ENCODE measurements at places on chromosomes 5 and 9. TPM values are rescaled to one million over a fixed set of nuclear protein-coding genes. Genes with fewer than 3 reads are reported as not detected.

DNA sequence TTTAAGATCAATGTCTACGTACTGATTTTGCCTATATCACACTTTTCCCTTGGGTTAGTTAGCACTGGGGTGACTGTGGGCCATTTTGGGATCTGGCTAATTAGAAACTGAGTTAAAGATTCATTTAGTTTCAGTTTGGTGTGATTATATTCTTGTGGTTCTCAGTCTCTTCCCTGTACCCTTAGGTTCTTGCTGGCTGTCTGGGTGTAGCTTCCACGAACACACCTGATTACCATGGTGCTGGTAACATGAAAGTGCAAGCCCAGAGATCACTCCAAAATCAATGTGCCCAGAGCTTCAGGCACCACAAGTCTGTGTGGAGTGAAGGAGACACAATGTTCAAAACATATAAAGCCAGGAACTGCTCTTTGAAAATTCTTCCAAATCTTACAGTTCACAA lies 248.1 kb downstream of the PDE4D start:
- H3K27me3 ChIP-seq, result peaks cover 6% of the 10 kb centered on the region
- no peak for DNase-seq
- H3K36me3 ChIP-seq, result no peaks in the 10 kb centered on the region

- H3K4me3 ChIP-seq, result no peak overlapping the region
- DNase-seq, result no peak
- no peak overlapping the region for H3K27ac ChIP-seq
Observed at GRCh38 chr5:133811168-133811567, 157.3 kb downstream of the C5orf15 start.

The PTPN3 gene
- 0.50 TPM for total RNA-seq

The SH2D3C gene
- 87.8 TPM for total RNA-seq

GRCh38 chr9:37550781-37551180 lies 25.4 kb downstream of the FBXO10 start:
- H3K27ac ChIP-seq, result no peak overlapping the region
- no peak overlapping the region for H3K4me3 ChIP-seq
- H3K4me1 ChIP-seq, result peaks cover 4% of the 10 kb centered on the region
- DNase-seq, result no peak

The FGFR4 gene
- 1.1 TPM for total RNA-seq

Measured in activated CD8-positive, alpha-beta memory T cell treated with anti-CD3 and anti-CD28 coated beads, Interleukin-2, amount 10 ng/mL, durations not matched to agents 7 days and 5 days (primary cell).